ENCODE measurements at places on chromosomes 6 and 20.

DNA sequence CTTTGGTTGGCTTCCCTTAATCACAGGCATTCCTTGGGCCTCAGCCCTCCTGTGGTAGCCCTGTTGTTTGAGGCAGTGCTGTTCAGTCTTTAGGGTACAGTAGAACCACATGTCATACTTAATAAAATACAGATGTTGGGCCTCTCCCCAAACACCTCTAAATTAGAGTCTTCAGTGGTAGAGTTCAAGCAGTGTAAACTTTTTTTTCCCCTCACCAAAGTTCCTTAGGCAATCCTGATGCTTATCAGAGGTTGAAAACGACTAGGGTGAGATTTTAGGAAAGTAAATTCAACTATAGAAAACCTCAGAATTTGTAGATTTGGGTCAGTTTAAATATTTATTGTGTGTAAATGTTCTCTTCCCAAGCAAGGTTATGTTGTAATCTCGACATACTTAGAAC is 44.6 kb downstream of the BLTP3A start:
- DNase-seq, result no peak

DNA sequence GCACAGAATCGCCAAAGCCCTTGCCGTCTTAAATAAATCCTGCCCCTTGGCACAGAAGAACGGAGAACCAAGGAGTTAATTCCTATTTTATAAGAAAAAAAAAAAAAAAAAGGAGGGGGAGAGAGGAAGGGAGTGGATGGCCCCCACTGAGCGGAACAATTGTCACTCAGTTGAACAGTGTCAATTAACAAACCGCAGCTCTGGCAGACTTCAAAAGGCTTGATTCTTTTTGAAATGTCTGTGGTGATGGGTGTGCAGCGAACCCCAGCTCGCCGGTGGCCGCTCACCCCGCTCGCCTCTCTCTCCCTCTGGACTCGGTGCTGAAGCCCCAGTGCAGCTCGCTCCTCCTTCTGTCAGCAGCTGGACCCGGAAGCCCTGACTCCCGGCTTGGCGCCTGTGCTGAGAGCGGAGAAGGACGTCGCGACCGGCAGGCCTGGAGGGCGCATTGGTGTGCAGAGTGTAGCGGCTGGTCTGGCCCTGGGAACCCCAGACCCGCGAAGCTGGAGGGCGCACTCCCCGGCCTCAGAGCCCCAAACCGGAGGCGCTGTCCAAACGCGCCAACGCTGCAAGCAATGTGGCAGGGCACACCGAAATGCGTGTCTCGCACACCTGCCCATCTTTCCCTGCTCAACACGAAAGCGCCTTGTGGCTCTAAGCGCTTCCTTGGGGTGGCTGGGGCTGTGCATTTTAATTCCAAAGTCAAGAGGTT is 3.4 kb downstream of the LINC00237 start:
- DNase-seq, result no peak

DNA sequence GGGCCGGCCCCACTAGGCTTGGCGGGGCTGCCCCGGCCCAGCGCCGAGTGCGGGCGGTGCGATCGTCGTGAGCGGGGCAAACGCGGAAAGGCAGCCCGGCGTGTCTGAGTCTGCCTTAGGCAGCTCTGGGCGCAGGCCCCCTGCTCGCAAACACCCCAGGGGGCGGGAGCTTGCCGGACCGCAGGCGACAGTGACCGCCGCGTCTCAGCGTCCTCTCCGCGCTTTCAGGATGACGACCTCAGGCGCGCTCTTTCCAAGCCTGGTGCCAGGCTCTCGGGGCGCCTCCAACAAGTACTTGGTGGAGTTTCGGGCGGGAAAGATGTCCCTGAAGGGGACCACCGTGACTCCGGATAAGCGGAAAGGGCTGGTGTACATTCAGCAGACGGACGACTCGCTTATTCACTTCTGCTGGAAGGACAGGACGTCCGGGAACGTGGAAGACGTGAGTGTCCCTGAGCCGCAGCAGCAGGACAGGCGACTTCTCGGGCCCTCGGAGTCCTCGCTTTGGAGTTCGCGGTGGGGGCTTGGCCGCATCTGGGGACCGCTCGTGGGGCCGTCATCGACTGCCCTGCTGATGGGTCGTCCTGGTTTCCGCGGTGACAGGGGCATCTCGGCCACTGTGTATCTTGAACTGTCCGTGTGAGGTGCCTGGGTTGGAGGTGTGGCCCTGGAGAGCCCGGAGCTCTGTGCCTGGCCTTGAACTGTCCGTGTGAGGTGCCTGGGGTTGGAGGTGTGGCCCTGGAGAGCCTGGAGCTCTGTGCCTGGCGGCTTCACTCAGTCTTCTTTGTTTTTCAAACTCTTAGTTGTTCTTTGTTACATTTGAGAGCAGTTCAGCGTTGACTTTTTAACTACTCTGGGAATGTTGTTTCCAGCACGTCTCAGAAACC is 786 bp downstream of the ADRM1 start:
- DNase-seq, result no peak

DNA sequence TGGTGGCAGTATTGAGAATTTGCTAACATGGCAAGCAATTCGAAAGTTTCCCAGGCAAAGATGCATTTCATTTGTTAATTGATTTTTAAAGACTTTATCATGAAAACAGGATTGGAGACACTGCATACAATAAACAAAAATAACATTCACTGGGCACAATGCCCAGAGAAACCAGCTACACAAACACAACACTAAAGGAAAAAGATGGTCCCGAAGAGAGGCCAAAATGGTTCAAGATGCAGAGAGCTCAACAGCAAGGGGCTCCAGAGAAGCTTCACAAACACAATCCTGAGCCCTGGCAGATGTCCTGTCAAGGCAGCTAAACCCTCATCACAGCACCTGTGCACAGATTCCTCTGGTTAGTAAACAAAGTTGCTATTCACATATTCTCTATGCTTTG is 79.3 kb downstream of the INSM1 start:
- peak; percentile 57 for DNase-seq

GRCh38 chr6:19013026-19013705 is 626.0 kb downstream of the RNF144B start:
- no peak for DNase-seq

DNA sequence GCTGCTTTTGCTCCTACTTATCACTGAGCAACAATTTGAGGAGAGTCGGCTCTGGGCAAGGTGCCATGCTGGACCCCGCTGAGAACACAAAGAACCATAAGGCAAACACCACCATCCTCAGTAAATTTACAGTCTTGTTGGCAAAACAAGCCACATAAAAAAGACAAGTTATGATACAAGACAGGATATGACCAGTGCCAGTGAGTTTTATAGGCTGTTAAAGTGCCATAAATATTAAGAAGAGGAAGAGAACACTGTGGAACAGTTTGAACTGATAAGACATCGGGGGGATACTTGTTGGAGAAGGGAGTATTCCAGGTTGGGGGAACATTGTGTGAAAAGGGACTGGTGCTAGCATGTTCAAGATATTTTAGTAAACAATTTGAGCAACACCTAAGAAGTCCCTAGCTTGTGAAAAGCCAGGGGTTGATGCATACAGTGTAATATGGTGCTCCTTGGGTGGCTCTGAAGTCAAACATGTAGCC is 25.3 kb upstream of the RIPOR2 start:
- no peak for DNase-seq

- DNase-seq, result no peak
These were observed 199.8 kb downstream of the SLC24A3 start for GRCh38 chr20:19412254-19412653.

DNA sequence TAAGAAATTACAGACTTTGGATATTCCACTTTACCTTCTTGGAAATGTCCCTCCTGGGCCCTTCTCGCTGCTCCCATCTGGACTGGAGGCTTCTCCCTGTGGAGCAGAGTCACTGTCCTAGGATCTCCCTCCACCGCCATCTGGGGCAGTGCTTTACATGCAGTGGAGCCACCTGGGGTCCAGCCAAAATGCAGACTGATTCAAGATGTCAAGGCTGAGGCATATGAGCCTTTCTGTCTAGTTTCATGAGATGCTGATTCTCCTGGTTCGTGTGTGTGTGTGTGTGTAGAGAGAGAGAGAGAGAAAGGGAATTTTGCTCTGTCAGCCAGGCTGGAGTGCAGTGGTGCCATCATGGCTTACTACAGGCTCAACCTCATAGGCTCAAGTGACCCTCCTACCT is 14.9 kb downstream of the MICA start:
- DNase-seq, result no peak

GRCh38 chr20:32244150-32244823 is 33.2 kb upstream of the KIF3B start:
- no peak for DNase-seq

DNA sequence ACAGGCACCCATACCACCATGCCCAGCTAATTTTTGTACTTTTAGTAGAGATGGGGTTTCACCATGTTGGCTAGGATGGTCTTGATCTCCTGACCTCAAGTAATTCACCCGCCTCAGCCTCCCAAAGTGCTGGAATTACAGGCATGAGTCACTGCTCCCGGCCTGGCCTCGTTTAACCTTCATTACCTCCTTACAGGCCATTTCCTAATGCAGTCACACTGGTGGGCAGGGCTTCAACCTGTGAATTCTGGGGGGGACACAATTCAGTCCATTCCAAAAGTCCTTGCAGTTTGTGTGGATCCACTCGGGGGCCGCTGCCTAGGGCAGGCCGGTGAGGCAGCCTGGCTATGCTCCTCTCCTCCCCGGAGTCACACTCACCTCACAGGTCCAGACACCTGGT is 112.4 kb upstream of the SNX9 start:
- DNase-seq, result no peak

DNA sequence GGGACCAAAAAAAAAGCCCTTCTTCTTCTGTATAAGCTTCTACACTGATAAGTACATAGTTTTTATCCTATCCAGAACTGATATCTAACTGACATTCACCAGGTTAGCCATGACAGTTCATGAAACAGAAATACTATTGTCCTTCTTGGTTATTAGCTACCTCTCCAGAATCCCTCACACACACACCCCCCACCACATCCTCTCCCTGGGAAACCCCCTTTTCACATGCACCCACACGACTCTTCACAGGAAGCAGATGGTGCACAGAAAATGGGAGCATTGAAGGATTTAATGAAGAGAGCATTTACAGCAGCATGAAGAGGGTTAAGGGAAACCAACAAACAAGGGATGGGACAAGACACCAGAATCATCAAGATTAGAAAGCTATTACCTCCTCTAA is 88.9 kb downstream of the FHL5 start:
- DNase-seq, result no peak

GRCh38 chr6:134435814-134436280 is 117.9 kb upstream of the SGK1 start:
- DNase-seq, result no peak

GRCh38 chr6:13589801-13590200 is 15.4 kb downstream of the SIRT5 start:
- no peak for DNase-seq

DNA sequence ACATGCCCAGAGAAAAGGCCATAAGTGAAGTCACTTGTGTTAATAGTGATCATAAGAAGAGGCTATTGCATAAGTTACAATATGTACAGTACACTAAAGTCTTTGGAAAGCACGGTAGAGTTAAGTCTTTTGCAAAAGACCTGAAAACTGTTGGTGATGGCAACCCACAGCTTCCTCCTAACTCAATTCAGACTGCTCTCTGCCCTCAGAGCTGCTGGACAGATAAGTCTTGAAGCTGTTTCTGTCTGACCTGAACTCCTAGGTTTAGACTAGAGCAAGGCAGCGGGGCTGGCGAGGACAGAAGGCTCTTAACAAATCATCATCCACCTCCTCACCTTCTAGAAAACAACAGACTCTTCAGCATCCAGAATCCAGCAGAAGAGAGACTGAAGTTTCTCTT is 125.4 kb downstream of the CD24 start:
- no peak for DNase-seq

GRCh38 chr6:149940672-149940982 is 1.2 kb upstream of the ULBP2 start:
- DNase-seq, result no peak

GRCh38 chr20:60202046-60202445 is 243.8 kb downstream of the CDH26 start:
- no peak for DNase-seq

DNA sequence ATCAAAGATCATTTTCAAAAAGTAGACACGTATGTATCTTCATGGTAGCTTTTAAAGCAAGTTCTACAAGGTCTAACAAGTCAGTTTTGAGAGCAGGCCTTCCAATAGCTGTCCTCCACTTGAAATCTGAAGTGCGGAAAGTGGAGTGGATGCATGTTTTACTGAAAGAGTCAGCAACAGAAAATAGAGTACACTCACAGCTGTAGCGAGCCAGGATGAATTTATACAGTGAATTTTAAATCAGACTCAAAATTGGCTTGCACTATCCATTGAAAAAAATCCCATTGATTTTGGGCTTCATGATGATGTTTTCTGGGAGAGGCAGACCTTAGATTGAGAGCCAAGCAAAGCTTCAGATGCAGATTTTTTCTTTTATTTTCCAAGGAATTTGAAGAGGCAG is 80.6 kb downstream of the GJA10 start:
- DNase-seq, result no peak

- no peak for DNase-seq
These were observed 1.3 kb upstream of the RAMACL start for GRCh38 chr6:166587631-166588413.

DNA sequence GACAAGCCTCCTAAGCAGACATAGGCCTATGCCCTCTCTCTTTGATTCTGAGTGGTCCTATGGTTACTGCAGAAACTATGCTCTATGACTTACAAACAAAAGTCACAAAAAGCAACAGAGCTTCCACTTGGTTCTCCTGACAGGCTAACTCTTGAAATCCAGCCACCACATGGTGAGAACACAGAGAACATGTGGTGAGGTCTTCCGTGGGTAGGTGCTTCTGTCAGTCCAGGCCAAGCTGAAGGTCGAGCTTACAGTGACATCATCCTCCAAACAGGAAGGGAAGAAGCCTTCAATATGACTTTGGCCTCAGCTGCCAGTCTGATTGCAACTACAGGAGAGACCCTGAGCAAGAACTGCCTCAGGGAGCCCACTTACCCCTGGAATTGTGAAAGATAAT is 265.5 kb downstream of the TBX18 start:
- DNase-seq, result no peak

- no peak for DNase-seq
These were observed 255.0 kb downstream of the NRN1 start for GRCh38 chr6:5751525-5752390.

DNA sequence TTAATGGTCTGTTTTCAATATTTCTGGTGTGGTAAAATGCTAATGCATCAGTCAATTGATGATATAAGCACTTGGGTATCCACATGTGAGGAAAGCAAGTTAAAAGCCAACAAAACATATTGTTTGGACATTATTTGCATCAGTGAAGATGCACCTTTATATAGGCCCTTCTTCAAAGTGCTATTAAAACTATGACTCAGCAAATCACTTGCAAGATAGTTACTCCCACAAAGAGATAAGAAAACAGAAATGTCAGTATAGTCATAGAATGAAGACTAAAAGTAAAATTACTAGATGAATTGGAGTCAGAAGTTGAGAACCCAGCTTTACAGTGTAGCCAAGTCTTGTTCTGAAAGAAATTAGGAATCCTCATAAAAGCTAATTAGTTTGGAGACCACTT is 14.6 kb upstream of the GRM1 start:
- no peak for DNase-seq

DNA sequence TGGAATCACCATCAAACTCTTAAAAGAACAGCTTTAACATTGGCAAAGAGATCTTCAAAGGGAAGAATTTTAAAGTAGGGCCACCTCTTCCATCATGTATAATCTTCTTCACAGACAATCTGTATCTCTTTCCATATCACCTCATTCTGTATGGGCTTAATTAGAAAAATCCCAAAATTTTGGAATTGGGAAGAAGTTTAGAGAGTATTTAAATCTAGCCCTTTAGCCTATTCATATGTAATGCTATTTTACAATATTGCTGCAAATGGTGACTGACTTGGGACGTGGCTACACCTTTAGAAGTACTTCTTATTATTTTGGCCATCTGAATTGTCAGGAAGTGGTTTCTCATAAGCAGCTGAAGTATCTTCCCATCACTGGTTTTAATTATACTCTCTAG is 474.3 kb downstream of the RFPL4B start:
- no peak for DNase-seq

GRCh38 chr6:106886081-106886843 is 88.3 kb downstream of the CD24 start:
- no peak for DNase-seq
